Naive B cell (primary cell): ENCODE measurements at places on chromosomes 2 and 18.

GRCh38 chr2:196510246-196510645, 129.3 kb upstream of the CCDC150 start:
- DNase-seq = no peak

DNA sequence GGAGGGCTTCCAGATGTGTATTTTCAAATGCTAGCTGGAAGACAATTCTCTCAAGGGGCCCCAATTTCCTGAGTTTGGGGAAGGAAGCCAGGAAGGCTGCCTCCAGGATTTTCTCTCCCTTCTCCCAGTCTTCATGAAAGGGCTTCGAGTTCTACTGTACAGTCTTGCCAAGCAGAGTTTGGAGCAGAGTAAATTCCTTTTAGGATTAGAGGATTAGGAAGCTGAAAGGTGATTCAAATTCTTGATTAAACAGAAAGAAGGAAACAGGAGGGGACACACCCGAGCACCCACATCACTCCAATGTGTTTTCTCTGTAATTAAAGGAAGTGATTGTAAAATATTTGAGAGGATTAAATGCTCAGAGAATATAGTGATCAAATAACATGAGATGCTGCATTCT, 217.8 kb downstream of the SETBP1 start:
- DNase-seq = no peak

DNA sequence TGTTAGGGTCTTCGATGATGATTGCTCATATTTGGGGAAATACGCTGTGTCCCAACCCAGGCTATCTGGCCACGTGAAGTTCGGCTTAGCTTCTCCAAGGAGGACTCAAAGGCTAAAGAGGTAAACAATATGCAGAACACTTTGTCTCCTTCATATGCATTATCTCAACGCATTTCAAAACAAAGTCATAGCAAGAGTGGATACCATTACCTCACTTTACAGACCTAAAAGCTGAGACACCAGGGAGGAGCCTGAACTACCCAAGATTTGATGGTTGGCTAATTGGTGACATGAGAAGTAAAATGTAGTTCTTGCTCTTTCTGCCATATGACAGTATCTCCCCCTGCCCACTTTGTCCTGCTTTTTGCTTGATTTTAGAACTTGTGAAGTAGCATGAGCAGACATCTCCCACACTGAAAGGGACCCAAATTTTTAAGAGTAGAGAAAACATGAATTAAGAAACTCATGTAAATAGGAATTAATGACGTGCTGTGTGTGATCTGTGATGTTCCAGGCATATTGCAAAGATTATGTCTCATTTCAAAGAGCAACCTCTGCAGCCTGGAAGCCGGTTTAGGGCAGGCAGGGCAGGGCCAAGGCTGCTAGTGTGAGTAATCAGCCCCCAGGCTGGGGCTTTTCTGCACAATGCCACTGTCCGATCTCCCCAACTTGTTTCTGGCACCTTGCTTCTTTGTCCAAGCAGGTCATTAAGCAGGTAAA, 144.5 kb downstream of the BCL11A start:
- DNase-seq = no peak

DNA sequence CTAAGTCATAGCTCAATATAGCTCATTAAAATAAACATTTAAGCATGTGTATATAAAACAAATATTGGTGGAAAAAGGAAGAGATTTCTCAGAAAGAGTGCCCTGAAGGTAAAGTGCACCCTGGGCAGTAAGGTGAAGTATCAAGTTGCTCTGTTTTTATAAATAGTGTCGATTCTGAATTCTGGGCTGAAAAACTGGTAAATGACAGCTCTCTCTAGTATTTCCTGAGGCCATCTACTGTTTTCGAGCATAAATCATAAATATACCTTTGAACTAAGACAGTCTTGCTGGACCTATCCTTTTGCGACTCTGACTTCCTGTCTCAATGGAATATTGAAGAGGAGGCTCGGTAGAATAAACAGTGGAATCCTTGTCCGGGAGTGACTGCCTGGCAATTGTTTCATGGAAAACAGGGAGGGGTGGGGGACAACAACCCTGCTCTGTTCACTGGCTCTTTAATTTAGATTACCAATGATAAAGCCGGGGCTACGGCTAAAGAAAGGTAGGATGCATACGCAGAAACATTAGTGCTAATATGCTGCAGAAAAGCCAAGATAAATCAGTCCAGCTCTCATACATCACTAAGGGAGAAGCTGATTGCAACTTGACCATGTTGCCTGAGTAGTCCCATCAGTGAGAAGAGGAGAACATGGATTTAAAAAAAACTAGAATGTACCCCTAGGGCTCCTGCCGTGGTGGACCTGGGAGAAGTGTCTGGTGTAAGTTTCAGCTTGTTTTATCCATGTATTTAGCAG, 124.1 kb downstream of the RAPGEF4 start:
- DNase-seq = no peak

DNA sequence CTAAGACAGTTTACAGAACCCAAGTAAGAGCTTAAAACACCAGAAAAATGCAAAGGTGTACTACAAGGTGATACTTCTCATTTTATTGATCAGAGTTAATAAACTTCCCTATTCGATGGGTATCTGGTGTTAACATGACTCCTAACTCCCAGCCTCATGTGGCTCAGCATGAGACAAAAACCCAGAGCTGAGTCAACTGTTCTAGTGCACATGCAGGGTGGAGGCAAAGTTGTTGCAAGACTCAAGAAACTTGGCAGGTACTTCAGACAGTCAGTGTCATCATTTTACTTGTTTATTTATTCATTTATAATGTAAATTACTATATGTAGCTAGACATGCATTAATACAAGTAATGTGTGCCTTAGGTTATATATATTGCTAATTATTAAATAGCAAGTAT, 216.6 kb upstream of the DSEL start:
- no peak for DNase-seq

- DNase-seq = no peak
Measured at GRCh38 chr2:47645246-47645645, 137.7 kb upstream of the MSH6 start.

- DNase-seq = no peak
Measured at GRCh38 chr2:41932241-41933045, 115.4 kb upstream of the PKDCC start.

GRCh38 chr2:26483957-26484565, 6.1 kb upstream of the OTOF start:
- DNase-seq = no peak

- DNase-seq = no peak
Measured at GRCh38 chr18:9755615-9756014, 47.5 kb downstream of the RAB31 start.

- no peak for DNase-seq
Measured at GRCh38 chr2:110948027-110948674, 172.6 kb upstream of the BCL2L11 start.

- no peak for DNase-seq
Measured at GRCh38 chr18:58990720-58991119, 126.0 kb downstream of the ZNF532 start.

- no peak for DNase-seq
Measured at GRCh38 chr18:67331857-67332256, 184.7 kb downstream of the DSEL start.

- no peak for DNase-seq
Measured at GRCh38 chr2:36389577-36389976, 34.0 kb downstream of the CRIM1 start.

- no peak for DNase-seq
Measured at GRCh38 chr2:151878655-151879563, 50.7 kb upstream of the ARL5A start.

GRCh38 chr2:218217360-218218267, 625 bp downstream of the ARPC2 start:
- DNase-seq = peak; percentile 79

- no peak for DNase-seq
Measured at GRCh38 chr18:470661-471501, 29.6 kb downstream of the COLEC12 start.

GRCh38 chr18:49934457-49934856, 121.1 kb upstream of the ACAA2 start:
- no peak for DNase-seq

- DNase-seq = no peak
Measured at GRCh38 chr18:21799721-21800120, 59.1 kb downstream of the MIB1 start.

- no peak for DNase-seq
Measured at GRCh38 chr18:45316127-45316526, 299.1 kb upstream of the SLC14A2 start.

- DNase-seq = no peak
Measured at GRCh38 chr2:61263830-61264229, 101.8 kb downstream of the C2orf74 start.

DNA sequence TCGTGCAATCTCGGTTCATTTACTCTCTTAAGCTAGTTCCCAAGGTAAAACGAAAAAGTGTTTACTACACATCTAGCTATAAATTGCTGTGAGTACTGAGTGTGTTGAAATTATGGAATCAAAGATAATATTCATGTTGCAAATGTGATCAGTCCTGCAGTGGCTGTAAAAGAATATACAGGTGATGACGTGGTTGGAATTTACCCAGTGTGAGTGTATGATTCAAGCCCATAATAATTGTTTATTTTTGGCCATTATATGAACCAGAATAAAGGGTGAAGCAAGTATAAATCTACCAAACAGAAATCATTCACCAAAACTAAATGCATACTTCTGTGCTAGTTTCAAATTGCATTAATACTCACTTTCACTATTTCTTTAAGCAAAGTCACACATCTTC, 1363.6 kb upstream of the CHAC2 start:
- DNase-seq = no peak

DNA sequence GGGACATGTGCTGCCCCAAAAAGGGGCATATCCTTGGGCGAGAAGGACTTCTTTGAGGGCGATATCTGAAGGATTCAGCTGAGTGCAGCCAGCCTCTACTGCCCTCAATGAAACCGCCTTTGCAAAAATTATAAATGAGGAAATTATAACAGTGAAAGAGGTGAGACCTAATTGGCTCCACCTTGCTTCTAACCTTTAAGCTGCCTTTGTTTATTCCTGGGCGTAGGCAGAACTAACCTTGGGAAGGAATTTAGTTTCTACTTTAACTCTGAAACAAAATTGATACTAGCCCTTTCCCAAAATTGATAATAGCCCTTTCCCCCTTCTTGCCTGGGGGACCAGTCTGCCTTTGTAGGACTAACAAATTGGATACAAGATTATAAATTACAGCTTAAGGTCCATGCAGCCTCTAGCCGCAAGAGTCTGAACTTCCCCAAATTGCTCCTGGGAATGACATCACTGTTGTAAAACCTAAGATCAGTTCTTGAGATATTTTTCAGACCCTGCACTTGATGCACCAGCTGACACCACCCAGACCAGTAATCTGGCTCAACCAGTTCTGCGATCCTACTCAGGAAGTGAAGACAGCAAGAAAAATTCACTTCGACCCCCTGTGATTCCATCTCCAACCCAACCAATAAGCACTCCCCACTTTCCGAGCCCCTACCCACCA, 36.0 kb upstream of the ASAP2 start:
- no peak for DNase-seq

DNA sequence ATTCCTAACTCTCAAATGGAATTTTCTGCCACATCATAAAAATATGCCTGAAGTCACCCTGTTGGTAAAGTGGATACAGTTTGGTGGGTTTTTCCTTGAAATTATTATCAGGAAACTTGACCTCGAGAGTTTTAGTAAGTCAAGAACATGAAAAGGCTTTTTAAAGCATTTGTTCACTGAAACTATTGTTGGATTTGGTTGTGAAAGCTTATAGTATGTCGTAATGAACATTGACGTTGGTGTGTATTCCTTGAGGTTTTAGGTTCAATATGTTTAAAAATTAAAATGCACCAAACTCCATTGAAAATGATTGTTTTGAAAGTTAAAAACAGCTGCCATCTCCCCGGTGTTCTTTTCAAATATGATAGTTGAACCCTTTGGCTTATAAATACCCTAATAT, 30.8 kb downstream of the AOX1 start:
- no peak for DNase-seq

- no peak for DNase-seq
Measured at GRCh38 chr18:74489676-74490075, 6.5 kb upstream of the CNDP2 start.

GRCh38 chr2:181892799-181893435, 1.4 kb downstream of the ITPRID2 start:
- DNase-seq = no peak

DNA sequence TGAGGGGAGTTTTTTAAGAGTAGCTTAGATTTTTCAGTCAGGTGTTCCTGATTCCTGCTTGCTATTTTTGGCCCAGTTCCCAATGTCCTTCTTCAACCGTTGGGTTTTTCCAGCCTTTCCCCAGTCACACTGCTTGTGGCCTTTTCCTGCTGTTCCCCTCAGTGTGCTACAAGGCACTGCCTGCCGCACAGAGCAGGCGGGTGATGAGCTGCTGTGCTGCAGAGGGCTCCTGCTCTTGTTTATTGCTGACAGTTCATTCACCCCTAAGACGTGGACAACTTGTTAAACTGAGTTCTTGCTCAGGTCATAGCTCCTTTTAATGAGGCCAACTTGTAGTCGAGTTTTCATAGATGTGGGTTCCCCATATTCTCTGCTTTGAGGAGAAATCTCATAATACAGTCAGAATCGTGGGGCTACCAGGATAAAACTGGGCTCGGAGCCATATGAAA, 20.6 kb downstream of the EIF4E2 start:
- no peak for DNase-seq

DNA sequence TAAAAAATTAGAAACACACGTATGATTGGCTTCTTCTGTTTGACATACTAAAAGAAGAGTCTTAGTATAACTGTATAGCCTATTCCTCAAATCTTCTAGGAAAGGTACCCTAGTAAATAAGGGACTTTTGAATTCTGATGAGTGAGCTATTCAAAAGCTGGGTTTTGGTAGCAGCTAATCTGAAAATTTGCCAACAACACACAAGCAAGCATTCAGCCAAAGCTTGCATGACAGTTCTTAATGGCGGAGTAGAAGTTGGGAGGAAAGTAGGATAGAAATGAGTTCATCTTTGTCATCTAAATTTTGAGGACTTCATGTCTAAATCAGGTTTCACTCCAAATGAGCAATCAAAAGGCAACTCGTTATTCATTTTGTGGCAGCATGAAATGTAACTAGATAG, 813.0 kb downstream of the MBD2 start:
- no peak for DNase-seq

- no peak for DNase-seq
Measured at GRCh38 chr2:74767618-74768017, 66.3 kb upstream of the HK2 start.

- DNase-seq = peak; percentile 18
Measured at GRCh38 chr18:44130376-44130942, 550.2 kb upstream of the SETBP1 start.

GRCh38 chr2:106068451-106068850, 125.7 kb downstream of the UXS1 start:
- DNase-seq = no peak

DNA sequence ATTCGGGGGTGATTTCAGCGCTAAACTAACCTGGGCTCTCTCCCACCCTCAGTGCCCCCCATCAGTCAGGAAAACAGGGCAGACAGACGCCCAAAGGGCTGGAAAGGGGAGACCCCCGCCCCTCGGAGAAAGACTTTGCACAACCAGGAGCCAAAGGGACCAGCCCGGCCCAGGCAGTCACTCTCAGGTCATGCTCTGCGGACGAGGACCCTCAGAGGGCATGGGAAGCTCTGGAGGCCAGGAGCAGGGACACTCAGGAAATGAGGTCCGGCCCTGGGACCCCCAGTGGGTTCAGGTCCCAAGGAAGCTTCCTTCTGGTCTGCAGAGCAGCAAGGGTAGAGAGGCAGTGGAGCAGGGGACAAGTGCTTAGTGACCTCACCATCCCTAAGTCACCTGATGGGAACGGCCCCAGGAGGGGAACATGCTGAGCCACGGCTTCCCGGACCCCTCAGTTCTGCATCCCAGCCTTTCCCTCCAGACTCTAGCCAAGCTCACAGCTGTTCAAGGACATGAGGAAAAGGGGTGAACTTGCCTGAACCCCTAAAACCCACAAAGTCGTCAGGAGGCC, 88.0 kb upstream of the GPC1 start:
- DNase-seq = no peak
